ENCODE measurements at places on chromosomes 7 and 10.
A peak's percentile ranks its signal among the peaks of the same experiment; 100 is the strongest.

GRCh38 chr7:5698720-5699119 is 82.7 kb downstream of the RNF216 start:
- DNase-seq: no peak

DNA sequence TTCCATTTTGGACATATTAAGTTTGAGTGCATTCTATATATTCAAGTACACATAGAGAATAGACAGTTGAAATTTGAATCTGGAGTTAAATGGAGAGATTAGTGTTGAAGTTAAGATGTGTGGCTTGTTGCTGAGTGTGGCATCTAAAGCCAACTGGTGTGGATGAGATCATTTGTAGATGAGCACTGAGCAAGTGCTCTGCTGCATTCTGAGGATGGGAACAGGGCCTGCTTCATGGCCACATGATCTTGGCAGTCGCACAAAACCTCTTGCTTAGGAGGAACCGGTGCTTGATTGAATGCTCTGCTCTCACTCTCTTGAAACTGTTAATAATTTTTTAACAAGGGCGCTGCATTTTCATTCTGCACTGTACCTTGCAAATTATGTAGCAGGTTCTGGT is 62.0 kb downstream of the EPDR1 start:
- DNase-seq: no peak

GRCh38 chr10:109282510-109282909 is 640.8 kb downstream of the XPNPEP1 start:
- no peak for DNase-seq

GRCh38 chr7:151251689-151252560 is 3.4 kb upstream of the SMARCD3 start:
- DNase-seq: no peak

DNA sequence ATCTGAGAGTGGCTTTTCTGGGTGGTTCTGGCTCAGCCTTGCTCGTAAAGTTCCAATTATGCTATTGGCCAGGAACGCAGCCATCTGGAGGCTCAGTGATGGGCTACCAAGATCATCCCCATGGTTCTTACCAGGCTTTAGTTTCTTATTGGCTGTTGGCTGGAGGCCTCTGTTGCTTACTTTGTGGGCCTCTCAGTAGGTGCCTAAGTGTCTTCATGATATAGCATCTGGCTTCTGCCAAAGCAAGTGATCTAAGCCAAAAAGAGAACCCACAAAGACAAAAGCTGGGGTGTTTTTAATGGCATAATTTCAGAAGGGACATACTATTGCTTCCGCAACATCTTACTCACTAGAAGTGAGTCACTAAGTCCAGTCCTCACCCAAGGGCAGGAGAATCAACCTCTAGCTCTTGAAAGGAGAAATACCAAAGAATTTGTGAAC is 132.0 kb upstream of the MDFIC start:
- no peak for DNase-seq

GRCh38 chr7:18425838-18426445 is 69.6 kb upstream of the HDAC9 start:
- DNase-seq: no peak

GRCh38 chr10:119742947-119743648 is 17.2 kb downstream of the INPP5F start:
- no peak for DNase-seq

GRCh38 chr10:73744664-73744975 is 448 bp downstream of the SEC24C start:
- DNase-seq: peak; percentile 32

- no peak for DNase-seq
Observed at GRCh38 chr10:29240986-29241660, 47.7 kb upstream of the LYZL1 start.

GRCh38 chr7:65390588-65390987 is 16.9 kb downstream of the ZNF92 start:
- DNase-seq: no peak

- no peak for DNase-seq
Observed at GRCh38 chr7:1846331-1847065, 176.4 kb downstream of the ELFN1 start.

- no peak for DNase-seq
Observed at GRCh38 chr7:138625084-138625848, 75.9 kb downstream of the SVOPL start.

- DNase-seq: no peak
Observed at GRCh38 chr7:27104341-27105058, 2.0 kb upstream of the HOXA2 start.

- DNase-seq: no peak
Observed at GRCh38 chr7:29288181-29289091, 93.9 kb downstream of the CHN2 start.

GRCh38 chr7:94620703-94621118 is 35.2 kb downstream of the SGCE start:
- no peak for DNase-seq

DNA sequence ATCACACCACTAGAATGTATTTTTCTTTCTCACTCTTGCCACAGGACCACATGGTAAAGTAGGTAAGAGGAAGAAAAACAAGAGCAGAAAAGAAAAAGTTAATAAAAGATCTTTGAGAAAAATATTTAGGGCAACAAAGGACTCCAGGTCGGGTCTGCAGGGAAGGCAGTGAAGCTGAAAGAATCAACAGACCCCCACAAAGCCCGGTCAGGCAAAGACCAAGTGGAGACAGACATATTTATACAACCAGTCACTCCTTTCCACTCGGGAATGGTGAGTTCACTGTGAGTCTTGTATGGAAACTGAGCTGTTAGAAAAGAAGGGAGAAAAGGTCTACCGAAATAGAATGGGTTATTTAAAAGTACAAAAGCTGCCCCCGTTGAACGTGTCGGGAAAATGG is 28.0 kb downstream of the RSU1 start:
- DNase-seq: no peak

DNA sequence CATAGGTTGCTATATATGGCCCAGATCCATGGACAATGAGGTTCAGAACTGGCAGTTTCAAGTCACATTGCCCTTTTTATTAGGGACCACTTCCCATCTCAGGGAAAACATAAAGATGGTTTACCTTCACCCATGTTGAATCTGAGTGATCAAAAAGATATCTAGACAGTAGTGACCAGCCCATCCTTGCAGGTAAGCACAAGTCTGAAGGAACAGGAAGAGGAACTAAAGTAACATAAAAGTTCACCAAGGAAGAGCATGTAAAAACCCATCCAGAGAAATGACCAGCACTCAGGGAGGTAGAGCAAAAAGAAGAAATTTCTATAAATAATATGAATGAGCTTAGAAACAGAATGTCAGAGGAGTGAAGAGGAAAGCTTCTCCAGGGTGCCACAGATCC is 382.5 kb downstream of the PARD3 start:
- no peak for DNase-seq

DNA sequence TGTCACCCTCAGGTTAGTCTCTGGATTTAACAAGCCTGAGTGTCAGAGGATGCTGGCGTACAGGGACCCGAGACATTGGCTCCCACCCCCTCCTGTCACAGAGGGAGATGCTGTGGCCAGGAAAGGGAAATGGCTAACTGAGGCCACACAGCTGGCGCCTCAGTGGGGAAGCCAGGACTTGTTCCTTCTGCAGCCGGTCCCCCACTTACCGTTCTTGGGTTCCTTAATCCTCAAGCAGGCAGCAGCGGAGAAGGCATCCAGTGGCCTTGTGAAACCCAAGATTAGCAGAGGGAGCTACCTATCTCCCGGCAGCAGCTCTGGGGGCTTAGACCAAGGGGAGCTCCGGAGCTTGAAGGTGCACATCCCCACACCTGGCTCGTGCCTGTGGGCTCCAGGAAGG is 65.4 kb downstream of the NEURL1 start:
- DNase-seq: no peak

DNA sequence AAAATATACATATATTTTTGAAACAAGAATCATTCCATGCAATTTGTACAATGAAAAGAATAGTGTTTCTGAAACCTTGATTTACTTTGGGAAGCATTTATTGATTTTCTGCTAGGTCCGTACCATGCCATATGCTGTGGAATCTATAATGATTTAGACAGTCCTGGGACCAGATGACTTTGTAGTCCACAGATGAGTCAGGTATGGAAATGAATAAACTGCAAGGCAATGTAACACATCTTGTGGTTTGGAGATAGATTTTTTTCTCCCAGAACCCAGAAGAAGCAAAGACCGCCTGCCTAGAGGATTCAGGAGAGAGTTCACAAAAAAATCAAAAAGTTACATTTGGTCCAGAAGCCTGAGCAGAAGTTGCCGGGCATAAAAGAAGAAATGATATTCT is 190.4 kb downstream of the GPR37 start:
- no peak for DNase-seq

DNA sequence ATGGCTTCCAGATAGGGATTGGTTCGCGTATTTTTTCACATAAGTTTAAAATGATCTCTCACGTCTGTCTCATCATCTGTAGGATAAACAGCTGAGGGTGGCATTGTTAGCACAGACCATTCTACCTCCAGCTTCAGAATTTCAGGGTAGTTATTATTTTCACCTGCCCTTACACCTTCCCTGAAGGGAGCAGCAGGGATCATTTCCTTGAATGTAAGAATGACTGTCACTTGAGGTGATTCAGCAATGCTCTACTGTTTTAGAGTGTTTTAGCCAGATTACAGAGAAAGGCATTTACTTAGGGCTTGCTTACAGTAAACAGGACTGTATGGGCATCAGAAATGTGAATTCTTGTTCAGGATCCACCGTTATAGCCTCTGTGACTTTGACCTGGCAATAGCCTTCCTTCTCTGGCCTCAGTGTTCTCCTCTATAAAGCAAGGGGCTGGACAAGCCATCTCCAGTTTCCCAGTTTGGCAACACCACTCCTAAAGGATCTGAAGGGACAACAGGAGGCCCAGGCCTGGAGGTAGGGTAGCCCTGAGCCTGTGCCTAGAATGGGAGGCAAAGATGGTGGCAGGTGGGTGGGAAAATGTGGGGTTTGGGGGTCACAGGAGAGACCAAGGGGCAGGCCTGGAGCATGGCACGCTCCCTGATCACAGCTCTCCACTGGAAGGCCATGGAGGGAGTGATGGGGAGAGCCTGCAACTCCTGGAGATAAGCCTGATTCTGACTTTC is 1.2 kb upstream of the IGFBP1 start:
- no peak for DNase-seq

GRCh38 chr7:76282344-76283253 is 19.9 kb upstream of the HSPB1 start:
- no peak for DNase-seq

DNA sequence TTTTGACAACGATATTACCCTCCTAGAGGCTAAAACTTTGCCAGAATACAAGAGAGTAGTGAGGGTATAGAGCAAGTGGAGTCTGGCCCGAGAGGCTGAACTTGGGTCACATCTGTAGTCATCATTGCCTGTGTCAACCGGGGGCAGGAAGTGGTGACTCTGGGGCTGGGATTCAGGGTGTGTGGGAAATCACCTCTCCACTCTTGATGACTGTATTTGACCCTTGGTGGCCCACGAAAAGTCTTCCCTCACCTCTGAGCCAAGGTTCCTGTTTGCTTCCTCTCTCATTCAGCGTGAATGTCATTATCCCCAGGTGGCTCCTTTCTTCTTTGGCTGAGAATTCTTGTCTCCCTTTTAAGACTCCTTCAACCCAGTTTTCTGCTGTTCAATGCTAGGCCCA is 240.4 kb downstream of the ABCA13 start:
- no peak for DNase-seq

DNA sequence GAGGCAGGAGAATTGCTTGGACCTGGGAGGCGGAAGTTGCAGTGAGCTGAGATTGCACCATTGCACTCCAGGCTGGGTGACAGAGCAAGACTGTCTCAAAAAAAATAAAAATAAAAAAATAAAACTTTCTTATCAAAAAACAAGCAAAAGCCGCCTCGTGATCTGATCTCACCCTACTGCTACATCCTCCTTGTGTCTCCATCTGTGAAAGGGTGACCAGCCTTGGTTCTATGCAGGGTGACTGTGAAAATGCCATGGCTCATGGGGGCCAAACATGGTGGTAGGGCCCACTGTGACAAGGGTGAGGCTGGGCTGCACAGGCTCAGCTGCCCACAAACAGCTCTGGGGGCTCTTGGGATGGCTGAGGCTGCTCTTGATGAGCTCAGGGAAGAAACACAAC is 968 bp upstream of the OPN4 start:
- DNase-seq: no peak

GRCh38 chr10:91589015-91589657 is 43.7 kb downstream of the PPP1R3C start:
- no peak for DNase-seq

- no peak for DNase-seq
Observed at GRCh38 chr7:131943646-131944045, 387.2 kb upstream of the PODXL start.

DNA sequence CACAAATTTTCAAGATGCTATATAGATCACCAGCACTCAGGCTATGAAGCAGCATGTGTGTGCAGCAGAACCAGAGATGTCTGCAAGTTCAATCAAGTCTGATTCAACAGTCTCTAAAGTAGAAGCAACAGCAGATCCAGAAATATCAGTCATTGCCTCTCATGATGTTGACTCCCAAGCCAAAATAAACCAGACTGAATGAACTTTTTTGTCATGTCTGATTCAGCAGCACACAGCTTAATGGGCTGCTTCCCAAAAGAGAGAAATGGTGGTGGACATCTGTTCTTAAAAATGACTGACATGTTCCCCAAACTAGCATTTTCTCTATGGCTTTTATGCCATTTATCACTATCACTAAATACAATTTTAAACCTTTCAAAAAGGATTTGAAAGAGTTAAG is 53.8 kb downstream of the TMEM26 start:
- DNase-seq: no peak

- DNase-seq: peak; percentile 29
Observed at GRCh38 chr7:139618482-139619366, 95.2 kb downstream of the CLEC2L start.

DNA sequence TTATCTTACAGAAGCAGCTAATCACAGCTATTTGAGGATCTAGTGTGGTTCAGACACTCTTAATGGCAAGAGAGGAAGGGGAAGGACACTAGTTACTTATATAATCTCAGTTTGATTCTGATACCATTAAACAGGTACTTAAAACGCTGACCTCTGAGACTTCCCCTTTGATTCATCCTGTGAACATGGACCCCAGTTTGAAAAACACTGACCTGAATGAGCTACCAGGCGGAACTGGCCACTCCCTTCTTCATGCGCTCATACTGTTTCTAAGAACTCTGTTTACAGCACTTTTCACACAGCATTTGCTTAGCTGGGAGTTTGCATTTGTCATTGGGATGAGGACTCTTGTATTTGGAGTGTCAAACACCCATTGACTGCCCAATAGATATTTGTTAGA is 45.7 kb downstream of the BEND7 start:
- DNase-seq: no peak

- DNase-seq: no peak
Observed at GRCh38 chr10:16931930-16932329, 114.7 kb upstream of the RSU1 start.
